ENCODE measurements at places on chromosomes 12 and 14. TPM values are rescaled to one million over a fixed set of nuclear protein-coding genes. Genes with fewer than 3 reads are reported as not detected.

ABHD12B gene
- total RNA-seq, result not detected

DNA sequence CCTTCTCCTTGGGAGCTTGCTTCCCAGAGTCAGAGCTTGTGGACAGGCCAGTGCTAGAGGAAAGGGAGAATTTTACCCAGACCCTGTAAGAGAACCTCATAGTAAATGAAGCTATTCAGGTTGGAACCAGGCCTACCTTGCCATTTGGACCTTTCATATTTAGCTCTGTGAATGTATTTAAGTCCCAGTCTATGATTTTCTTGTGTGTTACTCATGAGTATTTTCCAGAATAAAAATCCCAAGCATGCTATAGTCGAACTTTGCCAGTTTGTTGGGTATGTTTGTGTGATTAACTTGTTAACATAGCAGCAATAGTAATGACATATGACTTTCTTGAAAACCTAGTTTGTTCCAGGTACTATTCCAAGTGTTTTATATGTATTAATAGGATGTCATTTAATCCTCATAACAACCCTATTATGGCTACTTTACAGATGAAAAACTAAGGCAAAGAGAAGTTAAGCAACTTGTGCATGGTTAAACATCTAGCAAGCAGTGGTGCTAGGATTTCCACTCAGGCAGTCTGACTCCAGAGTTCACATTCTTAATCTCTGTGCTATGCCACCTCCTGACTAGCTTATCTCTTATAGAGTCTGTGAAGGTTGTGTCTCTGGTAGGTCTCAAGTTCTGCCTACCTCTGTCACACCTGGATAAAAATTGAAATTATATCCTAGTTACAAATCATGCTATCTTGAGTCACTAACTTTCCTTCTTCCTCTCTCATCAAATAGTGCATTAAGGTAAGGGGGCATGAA, 47.9 kb upstream of the GARIN2 start:
- no peak for DNase-seq

- no peak for DNase-seq
Observed at GRCh38 chr14:104563191-104563741, 16.3 kb upstream of the C14orf180 start.

DNA sequence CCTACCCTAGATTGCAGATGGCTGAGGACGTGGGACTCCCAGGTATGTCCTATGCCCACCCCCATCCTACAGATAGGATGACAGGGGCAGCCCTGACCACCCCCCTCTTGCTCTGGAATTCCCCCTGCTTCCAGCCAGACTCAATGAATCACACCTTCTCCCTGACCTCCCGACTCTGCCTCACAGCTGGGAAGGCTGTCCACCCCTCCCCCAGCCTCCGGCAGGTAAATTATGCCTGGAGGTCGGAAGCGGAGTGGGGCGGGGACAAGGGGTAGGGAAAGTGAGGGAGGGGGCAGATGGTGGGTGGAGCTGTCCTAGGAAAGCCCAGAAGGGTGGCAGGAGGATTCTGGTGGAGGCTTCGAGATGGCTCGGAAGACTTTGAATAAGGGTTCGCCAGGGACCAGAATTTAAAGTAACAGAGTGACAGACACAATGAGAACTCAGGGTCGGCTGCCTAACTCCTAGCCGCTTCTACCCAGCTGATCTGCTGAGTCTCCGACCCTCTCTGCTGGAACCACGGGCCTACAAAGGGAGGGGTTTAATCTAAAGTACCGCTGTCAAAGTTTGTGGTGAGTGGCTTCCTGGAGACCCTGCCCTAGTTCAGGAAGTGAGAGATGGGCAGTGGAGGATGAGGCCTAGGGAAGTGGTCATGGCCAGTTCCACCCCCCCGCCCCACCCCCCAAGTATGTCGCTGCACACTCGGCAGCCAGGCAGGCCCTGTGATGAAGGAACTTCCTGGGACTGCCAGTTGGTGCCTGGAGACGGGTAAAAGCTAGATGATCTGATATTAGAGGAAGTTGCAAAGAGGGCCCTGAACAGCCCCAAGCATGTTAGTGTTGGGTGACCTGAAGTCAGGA, 4.2 kb downstream of the PLEKHG3 start:
- no peak for DNase-seq

GRCh38 chr14:89139404-89140247, 277.4 kb downstream of the FOXN3 start:
- DNase-seq, result no peak

CLEC4A gene
- total RNA-seq, result 0.67 TPM
